ENCODE measurements at places on chromosomes 16 and 17.

GRCh38 chr16:3578610-3579551 lies 1.7 kb upstream of the NLRC3 start:
- peak; percentile 75 for DNase-seq

GRCh38 chr16:75593825-75594820 lies 27.9 kb downstream of the GABARAPL2 start:
- DNase-seq, result peak; percentile 56

DNA sequence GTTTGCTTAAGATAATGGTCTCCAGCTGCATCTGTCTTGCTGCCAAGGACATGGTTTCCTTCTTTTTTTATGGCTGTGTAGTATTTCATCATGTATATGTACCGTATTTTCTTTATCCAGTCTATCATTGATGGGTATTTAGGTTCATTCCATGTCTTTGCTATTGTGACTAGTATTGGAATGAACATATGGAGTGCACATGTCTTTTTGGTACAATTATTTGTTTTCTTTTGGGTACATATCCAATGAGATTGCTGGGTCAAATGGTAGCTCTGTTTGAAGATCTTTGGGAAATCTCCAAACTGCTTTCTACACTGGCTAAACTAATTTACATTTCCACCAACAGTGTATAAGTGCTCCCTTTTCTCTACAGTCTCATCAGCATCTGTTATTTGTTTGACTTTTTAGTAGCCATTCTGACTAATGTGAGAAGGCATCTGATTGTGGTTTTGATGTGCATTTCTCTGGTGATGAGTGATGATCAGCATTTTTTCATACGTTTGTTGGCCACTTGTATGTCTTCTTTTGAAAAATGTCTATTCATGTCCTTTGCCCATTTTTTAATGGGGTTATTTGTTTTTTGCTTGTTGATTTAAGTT lies 66.2 kb downstream of the TNFRSF13B start:
- no peak for DNase-seq

DNA sequence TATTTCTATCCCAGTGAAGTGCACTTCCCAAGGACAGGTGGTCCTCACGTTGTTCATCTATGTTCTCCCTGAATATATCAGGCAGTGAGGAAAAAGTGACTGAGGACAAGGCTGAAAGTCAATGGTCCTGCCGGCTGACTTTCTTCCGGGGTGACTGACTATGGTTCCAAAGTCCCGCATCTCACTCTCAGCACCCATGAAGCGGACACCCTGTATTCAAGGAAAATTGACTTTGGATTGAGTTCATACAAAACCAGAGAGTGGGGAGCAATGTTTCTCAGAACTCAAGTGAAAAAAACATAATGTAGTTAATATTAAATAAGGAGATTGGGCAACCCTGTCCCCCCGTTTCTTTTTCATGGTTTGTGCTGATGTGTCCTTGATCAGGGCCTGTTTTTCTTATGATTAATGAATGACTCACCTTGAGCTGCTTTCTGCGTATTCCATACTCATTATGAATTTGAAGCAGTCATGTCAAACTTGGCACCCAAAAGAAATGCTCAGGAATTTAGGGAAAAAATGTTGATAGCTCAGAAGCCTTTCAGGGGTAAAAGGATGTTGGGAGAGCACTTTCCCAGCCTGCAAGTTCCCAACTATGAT lies 184.0 kb downstream of the CYLD start:
- DNase-seq, result no peak

GRCh38 chr17:40415390-40415789 lies 2.3 kb downstream of the TOP2A start:
- DNase-seq, result peak; percentile 47

DNA sequence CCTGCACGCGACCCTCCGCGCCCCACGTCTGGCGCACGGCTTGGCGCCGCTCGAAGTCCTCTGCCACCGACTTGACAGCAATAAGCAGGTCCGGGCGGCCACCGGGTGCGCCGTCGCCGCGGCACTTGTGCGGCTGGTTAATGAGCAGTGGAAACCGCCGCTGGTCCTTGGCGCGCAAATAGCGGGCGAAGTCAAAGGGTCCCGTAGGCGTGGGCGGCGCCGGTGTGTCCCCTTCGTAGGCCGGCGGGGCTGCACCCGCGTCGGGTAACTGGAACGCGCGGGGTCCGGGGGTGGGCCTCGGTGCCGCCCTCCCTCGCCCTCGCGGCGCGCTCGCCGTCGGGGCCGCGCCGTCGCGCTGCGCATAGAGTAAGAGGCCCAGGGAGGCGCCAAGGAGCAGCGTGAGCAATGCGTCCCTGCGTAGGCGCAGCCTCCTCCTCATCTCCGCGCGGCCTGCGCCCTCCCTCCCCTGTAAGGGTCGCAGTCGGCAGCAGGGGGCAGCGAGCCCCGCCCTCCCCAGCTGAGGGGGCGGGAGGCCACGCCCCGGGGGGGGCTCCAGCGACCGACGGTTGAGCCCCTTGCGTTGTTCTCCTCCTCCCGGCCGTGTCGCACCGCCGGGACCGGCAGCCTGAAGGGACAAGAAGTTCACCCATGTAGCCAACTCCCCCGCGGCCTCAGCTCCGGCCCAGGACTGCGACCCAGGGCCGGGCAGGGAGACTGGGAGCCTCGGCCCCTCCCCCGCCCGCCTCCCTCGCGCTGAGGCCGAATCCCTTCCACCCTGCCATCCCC lies 558 bp downstream of the B3GNT9 start:
- peak; percentile 48 for DNase-seq

- DNase-seq, result peak; percentile 44
Observed at GRCh38 chr16:67415872-67416793, at the start of gene ZDHHC1. Gene ZDHHC1, minus strand, starts transcription at chr16:67416477. Its CDS starts 8,702 bp downstream, at chr16:67407775.

- DNase-seq, result no peak
Observed at GRCh38 chr17:15978606-15979005, 20.9 kb downstream of the ZSWIM7 start.

GRCh38 chr16:57643147-57643874 lies 14.9 kb downstream of the ADGRG1 start:
- DNase-seq, result no peak

DNA sequence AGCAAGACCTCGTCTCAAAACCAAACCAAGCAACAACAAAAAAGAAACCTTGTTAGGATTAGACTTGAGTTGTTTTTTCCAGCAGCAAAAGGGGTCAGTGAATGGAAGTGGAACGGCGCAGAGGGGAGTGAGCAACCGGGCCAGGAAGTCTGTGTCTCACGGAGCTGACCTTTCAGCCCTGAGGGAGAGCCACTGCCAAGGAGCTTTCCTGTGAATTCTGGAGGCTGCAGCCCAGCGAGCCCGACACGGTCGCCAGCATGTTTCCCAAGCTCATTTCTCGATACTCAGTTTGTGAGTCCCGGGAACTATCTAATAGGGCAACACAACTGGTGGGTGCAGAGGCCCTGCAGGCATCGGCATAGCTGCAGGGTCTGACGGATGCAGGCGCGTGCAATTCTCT lies 19.6 kb downstream of the TELO2 start:
- no peak for DNase-seq

- no peak for DNase-seq
Observed at GRCh38 chr16:57639172-57639887, 10.9 kb downstream of the ADGRG1 start.

- no peak for DNase-seq
Observed at GRCh38 chr16:67163999-67164558, 466 bp upstream of the HSF4 start.

DNA sequence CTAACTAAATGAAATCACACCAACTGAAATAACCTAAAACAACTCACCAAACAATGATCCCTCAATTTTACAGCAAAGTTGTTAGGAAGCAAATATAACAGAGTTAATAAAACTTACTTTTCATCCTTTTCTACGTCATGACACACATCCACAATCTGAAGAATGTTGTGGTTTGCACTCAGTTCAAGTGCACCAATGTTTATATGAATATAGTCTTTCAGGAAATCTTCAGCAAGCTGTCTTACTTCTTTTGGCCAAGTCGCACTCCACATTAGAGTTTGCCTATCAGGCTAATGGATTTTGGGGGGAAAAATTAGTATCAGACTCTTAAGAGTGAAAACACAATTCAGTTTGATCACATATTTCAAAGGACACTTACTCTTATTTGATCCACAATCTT lies 3.3 kb downstream of the DDX5 start:
- no peak for DNase-seq

Data from activated CD4-positive, alpha-beta T cell treated with anti-CD3 and anti-CD28 coated beads, Interleukin-2, Interleukin-4, amounts not matched to agents 100 ng/mL and 50 ng/mL, durations not matched to agents 16 hours and 8 hours (primary cell).